A549 treated with ZK216348 at 1 μM for 4 hours (cell line): ENCODE measurements at places on chromosomes 3 and 15. TPM values are rescaled to one million over a fixed set of nuclear protein-coding genes. Genes with fewer than 3 reads are reported as not detected.

Gene IL17RD
- total RNA-seq: 0.56 to 1.8 TPM (median 1.00 TPM) in 5 replicates

Gene SMC4
- total RNA-seq: 71.1 to 119 TPM (median 100 TPM) in 5 replicates

Gene PTX3
- total RNA-seq: 0.61 to 1.2 TPM (median 1.0 TPM) in 5 replicates

Gene CTXND1
- total RNA-seq: not detected in 5 replicates

Gene TRANK1
- total RNA-seq: 1.00 to 1.8 TPM (median 1.5 TPM) in 5 replicates

Gene SEMA3G
- total RNA-seq: 0.07 to 0.15 TPM (median 0.12 TPM) in 5 replicates

Gene TIGIT
- not detected in 5 replicates for total RNA-seq

Gene GPR62
- total RNA-seq: not detected in 5 replicates

Gene HDC
- 0.09 to 0.47 TPM (median 0.18 TPM) in 3 of 5 replicates, not detected in the others for total RNA-seq

Gene C3orf20
- not detected in 5 replicates for total RNA-seq

Gene CFAP100
- total RNA-seq: not detected in 5 replicates

Gene FAM3D
- total RNA-seq: 0.13 TPM in 1 of 5 replicates, not detected in the others

Gene GATA2
- total RNA-seq: 3.5 to 5.0 TPM (median 4.8 TPM) in 5 replicates

Gene CPNE9
- 0.14 to 0.30 TPM (median 0.21 TPM) in 3 of 5 replicates, not detected in the others for total RNA-seq
